A172 (cell line): ENCODE measurements at places on chromosomes 12 and 14. TPM values are rescaled to one million over a fixed set of nuclear protein-coding genes. Genes with fewer than 3 reads are reported as not detected.

Gene RTN1
- 7.0 and 7.9 TPM in 2 replicates for total RNA-seq

Gene HELB
- 1.4 and 2.1 TPM in 2 replicates for total RNA-seq

Gene GXYLT1
- 19.4 and 20.7 TPM in 2 replicates for total RNA-seq

Gene CCDC38
- 0.07 TPM in 1 of 2 replicates, not detected in the other for total RNA-seq

Gene BHLHE41
- 0.21 and 0.41 TPM in 2 replicates for total RNA-seq

Gene NAV3
- total RNA-seq: 38.6 and 52.0 TPM in 2 replicates

Gene ADAM21
- 0.17 and 0.41 TPM in 2 replicates for total RNA-seq

Gene TAS2R42
- not detected in 2 replicates for total RNA-seq

Gene KRT78
- not detected in 2 replicates for total RNA-seq

Gene CNPY2
- 109 and 126 TPM in 2 replicates for total RNA-seq
